NCI-H187 treated with DMSO at 0.1 percent for 48 hours (cell line): ENCODE measurements at places on chromosomes 12 and 14.

DNA sequence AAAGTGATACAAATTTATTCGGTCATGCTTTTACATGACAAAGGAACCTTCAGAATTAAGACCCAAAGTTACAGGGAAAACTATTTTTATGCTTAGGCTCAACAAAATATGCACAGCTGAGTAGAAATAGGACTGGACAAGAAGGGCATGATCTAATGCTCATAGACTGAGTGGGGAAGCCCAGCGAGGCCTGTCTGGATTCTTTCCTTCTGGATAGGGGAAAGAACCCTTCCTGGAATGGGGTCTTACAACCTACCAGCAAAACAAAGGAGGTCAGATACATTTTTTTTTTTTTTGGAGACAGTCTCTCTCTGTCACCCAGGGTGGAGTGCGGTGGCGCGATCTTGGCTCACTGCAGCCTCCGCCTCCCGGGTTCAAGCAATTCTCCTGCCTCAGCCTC lies 2.2 kb upstream of the DDX55 start:
- no peak for DNase-seq

- no peak for DNase-seq
Observed at GRCh38 chr12:130546494-130546893, 169.6 kb downstream of the RIMBP2 start.

GRCh38 chr12:93247313-93247991 lies 130.3 kb upstream of the NUDT4 start:
- DNase-seq: no peak

DNA sequence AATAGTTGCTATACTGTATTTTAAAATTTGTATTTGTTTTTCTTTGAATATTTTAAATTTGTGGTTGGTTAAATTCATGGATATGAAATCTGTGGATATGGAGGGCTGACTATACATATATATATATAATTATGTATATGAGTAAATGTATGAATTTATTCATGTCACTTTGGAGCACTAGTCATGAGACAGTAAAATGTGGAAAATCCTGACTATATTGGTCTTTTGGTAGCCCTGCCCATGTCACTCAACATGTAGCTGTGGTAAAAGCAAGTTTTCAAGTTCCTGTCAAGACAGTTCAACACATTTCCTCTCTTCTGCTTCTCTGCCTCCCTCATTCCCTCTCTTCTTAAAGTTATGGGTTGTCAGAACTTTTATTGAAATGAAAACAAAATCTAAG lies 17.3 kb upstream of the C12orf71 start:
- no peak for DNase-seq

GRCh38 chr14:77372304-77372841 lies 4.5 kb downstream of the TMED8 start:
- DNase-seq: no peak

GRCh38 chr12:131882804-131883520 lies 11.5 kb upstream of the ULK1 start:
- no peak for DNase-seq
